ENCODE measurements at places on chromosomes 4 and X.
A peak's percentile ranks its signal among the peaks of the same experiment; 100 is the strongest.

DNA sequence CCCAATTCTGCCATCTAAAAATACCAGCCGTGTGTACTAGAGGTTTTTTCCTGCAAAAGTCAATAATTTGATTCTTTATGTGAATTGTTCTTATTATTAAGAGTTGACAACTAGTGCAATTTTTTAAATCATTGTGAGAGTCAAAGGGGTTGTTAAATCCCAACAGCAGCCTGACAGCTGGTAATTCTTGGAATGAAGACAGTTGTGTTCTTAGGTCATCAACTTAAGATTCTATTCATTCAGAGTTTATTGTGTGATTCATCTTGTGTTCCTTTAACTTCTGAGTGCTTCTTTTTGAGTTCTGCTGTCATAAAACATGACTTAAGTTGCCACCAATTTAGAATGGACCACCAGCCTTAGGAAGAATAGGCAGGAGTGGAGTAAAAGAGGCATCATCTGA lies 329.0 kb downstream of the NAF1 start:
- no peak for DNase-seq

GRCh38 chrX:134925551-134925950 lies 65.2 kb upstream of the SMIM10 start:
- DNase-seq: no peak

- no peak for DNase-seq
Measured at GRCh38 chr4:10069075-10069642, 47.4 kb downstream of the WDR1 start.

DNA sequence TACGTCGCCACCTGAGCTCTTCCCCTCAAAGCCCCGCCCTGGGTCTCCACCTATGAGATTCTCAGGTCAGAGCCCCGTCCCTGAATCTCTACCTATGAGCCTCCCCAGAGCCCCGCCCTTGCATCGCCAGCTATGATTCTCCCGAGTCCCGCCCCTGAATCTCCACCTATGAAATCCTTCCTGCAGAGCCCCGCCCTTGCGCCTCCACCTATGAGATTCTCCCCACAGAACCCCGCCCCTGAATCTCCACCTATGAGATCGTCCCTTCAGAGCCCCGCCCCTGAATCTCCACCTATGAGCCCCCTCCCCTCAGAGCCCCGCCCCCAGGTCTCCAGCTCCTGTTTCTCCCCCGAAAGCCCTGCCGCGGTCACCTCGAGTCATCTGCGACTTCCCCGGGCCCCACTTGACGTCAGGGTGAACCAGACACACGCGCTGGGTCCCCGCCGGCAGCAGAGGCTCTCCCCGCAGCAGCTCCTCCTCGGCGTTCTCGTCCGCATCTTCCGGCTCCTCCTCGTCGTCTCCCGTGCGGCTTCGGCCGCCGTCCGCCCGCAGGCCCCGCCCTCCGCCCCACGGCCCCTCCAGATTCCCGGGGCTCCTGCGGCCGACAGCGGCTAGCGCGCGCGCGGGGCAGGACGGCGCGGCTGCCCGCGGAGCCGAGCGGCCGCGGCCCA lies 393 bp downstream of the GTPBP6 start:
- DNase-seq: peak; percentile 99

DNA sequence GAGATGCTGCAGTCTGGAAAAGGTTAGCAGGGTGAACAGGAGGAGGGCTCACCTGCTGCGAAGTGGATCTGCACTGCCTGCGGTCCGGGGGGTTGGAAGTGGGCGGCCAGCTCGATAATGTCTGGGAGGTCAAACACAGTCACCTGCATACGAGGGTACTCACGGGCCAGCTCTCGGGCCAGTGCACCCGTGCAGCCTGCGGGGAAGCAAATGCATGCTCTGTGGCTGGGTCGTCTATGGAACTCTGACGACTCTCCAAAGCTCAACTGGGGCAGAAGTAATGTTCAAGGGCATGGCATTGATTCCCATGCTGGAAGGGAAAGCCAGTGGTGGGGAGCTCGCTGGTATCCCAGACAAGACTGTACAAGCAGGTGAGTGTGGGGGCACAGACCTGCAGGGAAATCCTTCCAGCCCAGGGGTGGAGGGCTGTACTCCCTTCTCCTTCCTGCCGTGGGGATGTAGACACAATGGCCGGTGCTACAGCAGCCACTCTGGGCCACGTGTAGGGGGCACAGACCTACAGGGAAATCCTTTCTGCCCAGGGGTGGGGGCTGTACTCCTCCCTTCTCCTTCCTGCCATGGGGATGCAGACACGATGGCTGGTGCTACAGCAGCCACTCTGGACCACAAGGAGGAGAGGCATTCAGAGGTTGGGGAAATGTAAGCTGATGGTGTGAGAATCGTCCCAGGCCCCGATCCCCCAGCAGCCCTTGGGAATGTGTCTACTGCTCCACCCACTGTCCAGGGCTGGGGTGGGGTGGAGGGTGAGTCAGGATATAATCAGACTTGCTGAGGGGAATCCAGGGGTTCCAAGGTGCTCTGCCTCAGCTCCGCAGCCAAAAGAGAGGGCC lies 26.2 kb upstream of the SLC25A6 start:
- DNase-seq: no peak

GRCh38 chr4:87574996-87575395 lies 33.3 kb upstream of the DSPP start:
- no peak for DNase-seq

DNA sequence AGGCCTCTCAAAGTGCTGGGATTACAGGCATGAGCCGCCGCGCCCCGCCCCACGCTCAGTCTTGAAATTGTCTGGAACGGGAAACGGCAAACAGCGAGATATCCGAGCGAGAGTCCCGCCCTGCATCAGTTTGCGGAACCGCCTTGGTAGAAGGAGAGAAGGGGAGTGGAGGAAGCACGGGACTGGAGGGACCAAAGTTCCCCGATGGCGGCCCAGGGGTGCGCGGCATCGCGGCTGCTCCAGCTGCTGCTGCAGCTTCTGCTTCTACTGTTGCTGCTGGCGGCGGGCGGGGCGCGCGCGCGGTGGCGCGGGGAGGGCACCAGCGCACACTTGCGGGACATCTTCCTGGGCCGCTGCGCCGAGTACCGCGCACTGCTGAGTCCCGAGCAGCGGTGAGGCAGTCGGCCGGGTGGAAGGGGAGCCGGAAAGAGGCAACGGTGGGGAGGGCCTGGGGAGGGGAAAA lies at the start of gene BST1:
Gene BST1 (plus strand): TSS at position 125 of the 463 bp plus-strand sequence. CDS start 80 bp downstream, at position 205.
- peak; percentile 88 for DNase-seq

GRCh38 chrX:24648495-24648894 lies 1.3 kb upstream of the PCYT1B start:
- DNase-seq: no peak

- DNase-seq: no peak
Measured at GRCh38 chr4:90069151-90069550, 58.0 kb upstream of the CCSER1 start.

GRCh38 chr4:179110816-179111215 lies 1668.6 kb upstream of the AGA start:
- no peak for DNase-seq

Data from suppressor macrophage treated with lipopolysaccharide for 4 hours (primary cell).